Daoy (cell line): ENCODE measurements at places on chromosomes 7 and 10.

DNA sequence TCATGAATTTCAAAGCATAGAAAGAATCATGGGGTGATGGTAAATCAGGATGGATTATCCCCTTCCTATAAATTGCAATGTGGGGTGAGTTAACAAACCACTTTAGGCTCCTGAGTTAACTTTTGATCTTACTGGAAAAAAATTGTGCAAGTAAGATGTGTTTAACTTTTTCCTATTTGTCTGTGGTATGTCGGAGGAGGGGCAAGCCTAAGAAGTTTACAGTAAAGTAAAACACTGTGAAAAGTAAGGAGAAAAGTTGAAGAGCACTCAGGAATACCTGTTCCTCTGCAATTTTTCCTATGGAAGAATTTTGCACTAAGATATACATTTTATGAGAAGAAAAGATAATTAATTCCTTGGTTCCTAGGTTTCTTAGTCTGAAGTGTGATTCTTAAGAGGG is 44.4 kb downstream of the IFIT5 start:
- DNase-seq, result no peak

DNA sequence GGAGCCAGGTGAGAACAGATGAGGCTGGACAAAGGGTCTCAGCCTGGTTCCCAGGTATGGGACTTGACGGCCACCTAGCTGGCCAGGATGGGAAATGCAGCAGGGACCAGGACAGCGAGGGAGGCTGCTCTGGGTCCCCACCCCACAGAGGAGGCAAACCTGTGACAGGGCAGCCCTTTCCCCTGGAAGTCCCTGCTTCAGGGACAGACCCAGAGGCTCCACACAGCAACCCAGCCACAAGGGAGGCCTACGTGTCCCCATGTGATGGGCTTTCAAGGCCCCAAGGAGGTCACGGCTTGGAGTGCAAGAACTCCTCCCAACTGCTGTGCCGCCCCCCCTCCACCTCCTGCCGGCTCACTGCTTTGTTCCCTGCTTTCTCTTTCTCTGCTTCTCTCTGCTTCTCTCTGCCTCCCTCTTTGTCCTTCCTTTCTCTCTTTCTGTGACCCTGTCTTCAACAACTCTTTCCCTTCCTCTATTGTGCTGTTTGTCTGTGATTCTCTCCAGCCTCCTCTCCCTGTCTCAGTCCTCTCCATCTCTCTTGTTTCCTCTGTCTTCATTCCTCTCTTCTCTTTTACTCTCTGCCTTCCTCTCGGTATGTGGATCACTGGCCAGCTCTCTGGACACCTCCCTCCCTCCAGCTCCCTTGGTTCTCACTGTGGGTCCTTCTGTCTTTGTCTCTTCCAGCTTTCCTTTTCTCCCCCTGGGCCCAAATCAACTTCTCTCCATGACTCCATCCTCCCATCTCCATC is 9.6 kb upstream of the EIF5AL1 start:
- DNase-seq, result peak; percentile 35

DNA sequence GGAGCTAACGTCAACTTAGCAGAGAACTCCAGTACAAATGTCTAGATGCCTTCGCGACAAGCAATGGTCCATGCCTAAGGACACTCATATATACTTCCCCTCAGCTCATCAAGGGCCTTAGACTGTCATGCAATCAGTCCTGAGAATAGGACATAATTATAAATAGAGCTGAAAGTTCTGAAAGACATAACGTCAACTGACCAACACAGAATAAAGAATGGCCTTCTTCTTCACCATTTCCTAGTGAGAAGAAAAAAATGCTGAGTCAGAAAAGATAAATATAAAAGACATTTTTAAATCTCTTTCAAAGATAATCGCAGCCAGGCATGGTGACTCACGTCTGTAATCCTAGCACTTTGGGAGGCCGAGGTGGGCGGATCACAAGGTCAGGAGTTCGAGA is 83.2 kb downstream of the ARMH3 start:
- no peak for DNase-seq

- DNase-seq, result peak; percentile 47
Observed at GRCh38 chr10:110746254-110746826, 102.2 kb downstream of the RBM20 start.
